ENCODE measurements at places on chromosomes 2 and 18. TPM values are rescaled to one million over a fixed set of nuclear protein-coding genes. Genes with fewer than 3 reads are reported as not detected.

DNA sequence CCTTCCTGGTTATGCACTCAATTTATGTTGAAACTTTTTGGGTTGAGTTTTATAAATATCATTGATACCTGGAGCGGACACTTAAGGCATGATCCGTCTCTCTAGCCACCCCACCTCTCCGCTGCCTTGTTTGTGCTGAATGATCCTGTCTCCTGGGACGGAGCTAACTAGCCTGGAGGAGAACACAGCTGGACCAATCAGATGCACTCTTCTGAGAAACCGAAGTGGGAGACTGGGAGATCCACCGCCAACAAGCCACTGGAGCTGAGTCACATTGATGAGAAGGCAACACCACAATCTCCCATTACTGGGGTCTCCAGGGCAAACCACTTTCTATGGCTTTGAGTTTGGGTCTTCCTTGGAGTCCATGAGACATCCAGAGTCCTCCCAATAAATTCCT is 29.3 kb downstream of the CYP26B1 start:
- H3K27ac ChIP-seq, result no peak overlapping the region
- H3K27me3 ChIP-seq, result no peaks in the 10 kb centered on the region
- H3K4me3 ChIP-seq, result no peak overlapping the region
- H3K36me3 ChIP-seq, result no peaks in the 10 kb centered on the region
- no peaks in the 10 kb centered on the region for H3K4me1 ChIP-seq

DNA sequence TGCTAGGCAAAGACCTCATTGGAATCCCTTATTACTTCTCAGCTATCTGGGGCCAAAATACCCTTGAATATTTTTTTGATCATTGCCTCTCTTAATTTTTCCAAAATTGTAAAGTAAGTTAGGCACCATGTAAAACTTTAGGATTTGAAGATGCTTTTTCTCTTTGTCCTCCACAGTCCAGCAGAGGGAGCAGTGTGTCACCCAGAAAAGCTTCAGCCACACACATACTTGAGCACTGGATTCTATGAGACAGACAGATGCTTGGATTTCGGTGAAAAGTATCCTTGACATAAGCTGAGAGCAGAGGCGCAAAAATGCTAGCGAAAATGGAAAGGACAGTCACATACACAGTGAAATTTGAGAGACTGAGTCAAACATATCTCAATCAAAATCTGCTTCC is 74.7 kb upstream of the KCNJ3 start:
- DNase-seq, result no peak
- H3K36me3 ChIP-seq, result no peaks in the 10 kb centered on the region
- H3K27ac ChIP-seq, result no peak overlapping the region
- no peak overlapping the region for H3K4me3 ChIP-seq
- no peaks in the 10 kb centered on the region for H3K4me1 ChIP-seq

NT5C1B gene
- not detected for total RNA-seq

DNA sequence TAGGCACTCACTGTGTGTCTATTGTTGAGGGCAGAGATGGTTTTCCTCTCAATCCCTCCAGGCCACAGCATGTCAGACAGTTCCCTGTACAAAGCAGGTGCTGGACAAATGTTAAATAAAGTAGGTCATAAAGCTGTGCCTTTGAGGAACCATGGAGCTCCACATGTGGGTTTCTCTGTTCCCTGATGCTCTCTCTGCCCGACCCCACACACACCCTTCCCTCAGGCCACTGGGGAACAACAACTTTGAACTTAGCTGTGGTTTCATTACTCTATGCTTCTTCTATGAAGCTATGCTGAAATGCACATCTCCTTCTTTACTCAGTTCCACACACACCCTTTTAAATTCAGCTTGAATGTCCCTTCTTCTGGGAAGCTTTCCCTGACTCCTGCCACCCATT is 415.3 kb downstream of the HRH4 start:
- no peak overlapping the region for H3K4me3 ChIP-seq
- H3K27me3 ChIP-seq, result no peaks in the 10 kb centered on the region
- peaks cover 1% of the 10 kb centered on the region for H3K4me1 ChIP-seq

NRP2 gene
- 114 TPM for total RNA-seq

GRCh38 chr2:8498994-8499393 is 182.9 kb upstream of the ID2 start:
- no peaks in the 10 kb centered on the region for H3K27me3 ChIP-seq
- no peaks in the 10 kb centered on the region for H3K36me3 ChIP-seq
- DNase-seq, result no peak
- H3K4me3 ChIP-seq, result no peak overlapping the region
- H3K4me1 ChIP-seq, result peaks cover 7% of the 10 kb centered on the region

AMER3 gene
- total RNA-seq, result not detected

- no peaks in the 10 kb centered on the region for H3K36me3 ChIP-seq
- H3K27ac ChIP-seq, result no peak overlapping the region
- H3K4me3 ChIP-seq, result no peak overlapping the region
- DNase-seq, result no peak
- H3K27me3 ChIP-seq, result no peaks in the 10 kb centered on the region
Measured at GRCh38 chr2:233061591-233062450, 1.7 kb downstream of the INPP5D start.

HAAO gene
- total RNA-seq, result 28.9 TPM

GRCh38 chr2:122340246-122340645 is 584.8 kb downstream of the TSN start:
- H3K4me1 ChIP-seq, result no peaks in the 10 kb centered on the region
- no peak overlapping the region for H3K4me3 ChIP-seq
- H3K36me3 ChIP-seq, result no peaks in the 10 kb centered on the region
- no peak overlapping the region for H3K27ac ChIP-seq
- DNase-seq, result no peak

COL6A3 gene
- 520 TPM for total RNA-seq

GRCh38 chr2:147696426-147696825 is 148.4 kb upstream of the ACVR2A start:
- H3K4me3 ChIP-seq, result no peak overlapping the region
- H3K27ac ChIP-seq, result no peak overlapping the region
- no peaks in the 10 kb centered on the region for H3K36me3 ChIP-seq
- H3K4me1 ChIP-seq, result no peaks in the 10 kb centered on the region
- DNase-seq, result no peak

DNA sequence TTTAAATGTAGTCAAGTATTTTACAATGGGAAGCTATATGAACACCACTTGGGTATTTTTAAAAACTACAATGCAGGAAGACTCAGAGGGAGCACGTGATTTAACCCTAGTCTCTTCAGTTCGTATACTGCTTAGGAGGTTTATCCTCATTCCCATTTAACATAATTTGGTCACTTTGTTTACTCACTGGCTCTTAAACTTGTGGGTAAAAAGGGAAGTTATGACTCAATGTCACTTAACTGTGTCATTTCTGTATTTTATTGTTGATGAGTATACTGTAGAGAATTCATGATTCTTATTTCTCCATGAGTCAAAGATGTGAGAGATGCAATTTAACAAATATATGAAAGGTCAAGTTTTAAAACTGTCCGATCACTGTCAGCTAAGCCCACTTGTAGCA is 48.2 kb downstream of the SLC66A3 start:
- DNase-seq, result no peak
- H3K4me1 ChIP-seq, result no peaks in the 10 kb centered on the region
- H3K27me3 ChIP-seq, result no peaks in the 10 kb centered on the region
- no peak overlapping the region for H3K4me3 ChIP-seq
- no peaks in the 10 kb centered on the region for H3K36me3 ChIP-seq

DNA sequence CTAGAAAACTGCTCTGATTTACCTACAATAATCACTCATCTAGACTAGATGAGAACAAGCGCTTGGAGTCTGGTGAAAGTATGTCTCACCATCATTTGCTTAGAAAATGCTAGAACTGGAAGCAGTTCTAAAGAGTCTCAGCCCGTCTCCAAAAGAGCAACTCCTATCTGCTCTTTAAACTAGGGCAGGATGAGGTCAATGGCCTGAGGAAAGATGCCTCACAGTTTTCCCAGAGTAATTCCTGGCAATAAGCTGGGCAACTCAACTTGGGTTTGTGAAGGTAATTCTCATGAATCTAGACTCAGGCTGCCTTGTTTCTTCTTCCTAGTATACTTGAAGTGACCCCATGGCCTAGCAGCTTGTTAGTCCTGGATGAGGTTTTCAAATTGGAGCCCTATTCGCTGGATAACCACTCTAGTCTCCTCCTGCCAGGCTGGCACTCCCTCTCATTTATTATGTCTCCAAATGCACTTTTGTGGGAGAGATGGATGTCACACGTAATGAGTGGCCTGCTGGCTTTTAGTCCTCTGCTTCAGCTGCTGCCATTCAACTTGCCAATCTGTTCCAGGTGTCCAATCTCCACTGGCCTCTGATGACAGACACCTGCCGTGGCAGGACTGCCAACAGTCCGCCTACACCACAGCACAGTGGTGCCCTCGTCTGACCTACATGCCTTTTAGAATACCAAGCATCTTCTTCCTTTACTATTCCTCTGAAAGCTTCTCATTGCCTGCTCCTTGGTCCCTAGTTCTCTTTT is 80.9 kb downstream of the CABYR start:
- H3K27ac ChIP-seq, result no peak overlapping the region
- H3K4me3 ChIP-seq, result no peak overlapping the region
- H3K27me3 ChIP-seq, result no peaks in the 10 kb centered on the region
- no peak for DNase-seq
- H3K36me3 ChIP-seq, result no peaks in the 10 kb centered on the region
- H3K4me1 ChIP-seq, result peaks cover 3% of the 10 kb centered on the region

FMNL2 gene
- 51.3 TPM for total RNA-seq

- H3K27ac ChIP-seq, result no peak overlapping the region
- no peak for DNase-seq
- no peak overlapping the region for H3K4me3 ChIP-seq
- H3K27me3 ChIP-seq, result no peaks in the 10 kb centered on the region
- no peaks in the 10 kb centered on the region for H3K4me1 ChIP-seq
Measured at GRCh38 chr2:233081232-233081730, 21.1 kb downstream of the INPP5D start.

TGIF1 gene
- 93.4 TPM for total RNA-seq

KHK gene
- 1.3 TPM for total RNA-seq

DNA sequence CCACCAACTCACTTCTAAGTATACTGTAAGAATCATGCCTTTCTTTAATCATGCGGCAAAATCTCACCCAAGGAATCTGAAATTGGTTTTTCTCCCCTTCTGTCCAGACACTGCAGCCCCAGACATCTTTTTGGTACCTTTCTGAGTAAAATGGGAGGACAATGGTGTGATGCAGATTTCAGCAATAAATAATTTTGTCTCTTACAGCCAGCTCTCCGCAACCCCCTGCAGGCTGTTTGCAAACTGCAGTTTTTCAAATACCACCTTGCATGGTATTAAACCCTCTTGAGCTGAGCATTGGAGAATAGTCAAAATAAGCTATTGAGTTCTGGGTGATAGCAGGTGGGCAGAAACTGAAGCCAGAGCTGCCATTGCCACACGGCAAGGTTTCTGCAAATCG is 32.2 kb downstream of the GPR39 start:
- H3K27me3 ChIP-seq, result no peaks in the 10 kb centered on the region
- H3K36me3 ChIP-seq, result no peaks in the 10 kb centered on the region
- no peak for DNase-seq
- H3K27ac ChIP-seq, result no peak overlapping the region
- no peak overlapping the region for H3K4me3 ChIP-seq

HRH4 gene
- not detected for total RNA-seq

DNA sequence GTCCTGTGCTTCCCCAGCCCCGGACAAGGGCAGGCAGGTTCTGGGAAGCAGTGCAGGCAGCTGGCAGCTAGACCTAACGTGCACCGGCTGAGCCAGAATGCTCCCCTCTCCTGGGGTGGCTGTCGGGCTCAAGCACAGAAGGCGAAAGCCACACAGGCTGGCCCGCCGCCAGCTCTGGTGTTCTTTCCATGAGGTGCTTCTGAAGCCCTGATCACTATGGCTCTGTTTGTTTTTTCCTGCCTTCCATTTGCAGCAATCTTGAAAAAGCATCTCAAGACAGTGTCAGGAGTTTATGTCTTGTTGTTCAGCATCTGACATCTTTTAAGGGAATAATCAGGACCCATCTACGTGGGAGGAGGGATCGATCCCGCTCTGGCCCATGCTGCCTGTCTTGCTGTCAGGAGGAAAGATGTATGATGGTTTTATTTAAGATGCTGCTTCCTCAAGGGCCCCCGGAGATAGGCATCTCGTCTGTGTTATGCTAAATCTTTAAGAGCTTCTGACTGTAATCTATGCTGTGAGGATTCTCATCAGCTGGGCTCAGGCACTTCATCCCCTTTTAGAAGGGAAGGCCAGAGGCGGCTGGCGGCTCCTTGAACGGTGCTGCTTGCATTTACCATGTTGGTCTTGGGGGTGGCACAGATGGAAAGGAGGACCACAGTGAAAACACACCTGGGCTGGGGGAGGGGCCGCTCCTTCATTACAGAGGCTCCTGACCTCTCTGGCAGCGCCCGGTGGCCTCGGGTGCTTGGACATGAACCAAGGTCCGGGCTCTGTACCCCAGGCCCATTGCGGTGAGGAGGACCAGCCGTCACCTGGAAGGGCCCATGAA is 118.5 kb upstream of the HDAC4 start:
- no peaks in the 10 kb centered on the region for H3K27me3 ChIP-seq
- H3K36me3 ChIP-seq, result no peaks in the 10 kb centered on the region
- no peak for DNase-seq
- H3K4me3 ChIP-seq, result no peak overlapping the region
- no peak overlapping the region for H3K27ac ChIP-seq

IL36RN gene
- not detected for total RNA-seq

- H3K4me3 ChIP-seq, result no peak overlapping the region
- H3K36me3 ChIP-seq, result no peaks in the 10 kb centered on the region
- H3K4me1 ChIP-seq, result no peaks in the 10 kb centered on the region
- no peak overlapping the region for H3K27ac ChIP-seq
- no peaks in the 10 kb centered on the region for H3K27me3 ChIP-seq
Measured at GRCh38 chr2:64626963-64627760, 26.6 kb downstream of the SERTAD2 start.

DNA sequence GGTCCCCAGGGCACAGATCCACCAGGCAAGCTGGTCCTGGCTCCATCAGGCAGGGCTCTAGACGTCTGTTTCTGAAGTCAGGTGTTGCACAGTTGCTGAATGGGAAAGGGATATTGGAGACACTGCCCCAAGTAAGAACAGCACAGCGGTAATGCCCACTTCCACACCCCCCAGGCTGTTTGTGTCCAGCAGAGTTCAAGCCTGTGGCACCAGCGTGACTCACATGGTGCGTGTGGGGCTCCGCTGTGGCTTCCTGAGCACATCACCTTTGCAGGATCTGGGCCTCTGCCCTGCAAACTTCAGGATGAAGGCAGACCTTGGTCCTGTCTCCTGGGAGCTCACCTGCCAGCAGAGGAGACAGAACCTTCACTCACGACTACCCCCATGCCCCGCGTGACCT is 203.3 kb downstream of the TFCP2L1 start:
- H3K27me3 ChIP-seq, result no peaks in the 10 kb centered on the region
- DNase-seq, result no peak
- no peak overlapping the region for H3K4me3 ChIP-seq
- no peaks in the 10 kb centered on the region for H3K36me3 ChIP-seq
- no peak overlapping the region for H3K27ac ChIP-seq
- no peaks in the 10 kb centered on the region for H3K4me1 ChIP-seq

- H3K4me1 ChIP-seq, result peaks cover 7% of the 10 kb centered on the region
- no peaks in the 10 kb centered on the region for H3K27me3 ChIP-seq
Measured at GRCh38 chr2:168801961-168802858, at the start of gene NOSTRIN. Gene NOSTRIN (plus strand): TSS chr2:168802637. CDS start chr2:168802647, 10 bp downstream.

CYP26B1 gene
- 4.0 TPM for total RNA-seq

DNA sequence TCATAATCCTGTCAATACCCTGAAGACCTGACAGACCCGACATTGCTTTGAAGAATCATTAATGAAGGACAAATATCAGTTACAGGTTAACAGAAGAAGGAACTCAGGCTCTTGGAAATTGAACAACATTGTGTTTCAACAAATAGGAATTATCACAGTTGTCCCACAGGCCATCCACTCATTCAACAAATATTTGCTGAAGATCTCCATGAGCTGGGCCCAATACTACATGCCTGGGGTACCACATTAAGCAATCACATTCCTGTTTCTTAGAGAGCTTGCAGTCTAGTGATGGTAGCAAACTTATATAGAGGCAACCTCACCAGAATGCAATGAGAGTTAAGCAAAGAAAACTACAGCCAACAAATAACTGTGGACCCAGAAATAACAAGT is 671.6 kb upstream of the ACVR2A start:
- no peak for DNase-seq
- no peaks in the 10 kb centered on the region for H3K27me3 ChIP-seq
- H3K4me3 ChIP-seq, result no peak overlapping the region
- H3K36me3 ChIP-seq, result no peaks in the 10 kb centered on the region
